ENCODE measurements at places on chromosomes 16 and 17.

DNA sequence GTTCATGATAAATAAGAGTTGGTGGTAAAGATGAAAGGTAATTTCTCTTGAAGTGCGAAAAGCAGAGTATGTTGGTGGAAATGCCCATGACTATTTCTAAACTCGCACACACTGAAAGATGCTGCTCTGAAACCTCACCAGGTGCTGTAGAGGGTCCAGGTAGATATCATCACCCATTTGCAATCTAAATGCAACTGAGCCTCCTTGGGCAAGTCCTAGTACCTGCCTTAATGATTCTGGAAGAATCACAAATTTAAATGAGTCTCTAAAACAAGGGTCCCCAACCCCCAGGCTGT, 5.9 kb upstream of the MMD start:
- DNase-seq = no peak

- DNase-seq = no peak
Observed at GRCh38 chr17:72903522-72903921, 189.0 kb downstream of the SLC39A11 start.

- no peak for DNase-seq
Observed at GRCh38 chr17:1868090-1868489, 38.3 kb downstream of the RPA1 start.

DNA sequence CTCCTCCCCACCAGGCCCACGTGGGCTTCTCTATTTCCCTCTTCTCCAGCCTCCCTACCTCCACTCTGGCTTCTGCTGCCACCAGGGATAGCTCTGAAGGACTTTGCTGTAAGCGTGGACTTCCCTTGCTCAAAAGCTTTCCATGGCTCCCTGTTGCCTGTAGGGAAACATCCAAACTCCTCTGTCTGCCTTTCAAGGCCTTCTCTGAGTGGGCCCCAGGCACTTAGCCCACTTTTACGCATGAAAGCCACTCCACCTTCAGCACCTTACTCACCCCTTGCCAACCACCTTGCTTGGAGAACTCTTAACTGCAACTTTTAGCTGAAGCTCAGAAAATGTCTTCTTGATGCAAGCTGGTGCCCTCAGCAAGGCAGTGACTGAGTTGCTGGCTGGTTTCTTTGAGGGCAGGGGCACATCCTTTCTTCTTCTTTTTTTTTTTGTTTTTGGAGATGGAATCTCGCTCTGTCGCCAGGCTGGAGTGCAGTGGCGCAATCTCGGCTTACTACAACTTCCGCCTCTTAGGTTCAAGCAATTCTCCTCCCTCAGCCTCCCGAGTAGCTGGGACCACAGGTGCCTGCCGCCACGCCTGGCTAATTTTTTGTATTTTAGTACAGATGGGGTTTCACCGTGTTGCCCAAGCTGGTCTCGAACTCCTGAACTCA, 52.0 kb upstream of the DLX4 start:
- no peak for DNase-seq

- no peak for DNase-seq
Observed at GRCh38 chr17:6453279-6454024, 9.2 kb downstream of the PIMREG start.

DNA sequence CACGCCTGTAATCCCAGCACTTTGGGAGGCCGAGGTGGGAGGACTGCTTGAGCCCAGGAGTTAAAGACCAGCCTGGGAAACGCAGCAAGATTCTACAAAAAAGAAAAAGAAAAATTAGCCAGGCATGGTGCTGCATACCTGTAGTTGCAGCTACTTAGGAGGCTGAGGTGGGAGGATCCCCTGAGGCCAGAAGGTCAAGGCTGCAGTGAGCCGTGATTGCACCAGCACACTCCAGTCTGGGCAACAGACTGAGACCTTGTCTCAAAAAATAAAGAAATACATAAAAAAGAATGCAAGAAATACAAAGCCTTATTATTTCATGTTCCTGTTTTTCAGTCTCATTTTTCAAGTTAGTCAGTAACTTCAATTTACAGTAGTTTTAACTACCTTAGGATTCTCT, 5.9 kb upstream of the CNOT1 start:
- DNase-seq = no peak

- no peak for DNase-seq
Observed at GRCh38 chr17:33204156-33204555, 88.9 kb downstream of the ASIC2 start.

GRCh38 chr17:74810699-74811485, 34.7 kb upstream of the NAT9 start:
- DNase-seq = no peak

All from stimulated activated CD8-positive, alpha-beta memory T cell treated with anti-CD3 and anti-CD28 coated beads, Interleukin-12 subunit alpha, Interleukin-12 subunit beta, amount 100 ng/mL, for 4 hours (primary cell).